ENCODE measurements at places on chromosomes 4 and X. TPM values are rescaled to one million over a fixed set of nuclear protein-coding genes. Genes with fewer than 3 reads are reported as not detected.

The TREX2 gene
- total RNA-seq, result 1.1 TPM

The TTC29 gene
- total RNA-seq, result 1.9 TPM

The POU4F2 gene
- total RNA-seq, result not detected

The IBSP gene
- not detected for total RNA-seq

The RTL5 gene
- total RNA-seq, result 29.8 TPM
